SW480 (cell line): ENCODE measurements at places on chromosomes 4 and X.
A peak's percentile ranks its signal among the peaks of the same experiment; 100 is the strongest.

GRCh38 chrX:21509912-21510311 lies 135.7 kb downstream of the CNKSR2 start:
- DNase-seq = peak; percentile 2

- DNase-seq = no peak
These were observed 1139.7 kb downstream of the PCDH18 start for GRCh38 chr4:136392576-136392975.

- no peak for DNase-seq
These were observed 47.7 kb downstream of the RPS6KA3 start for GRCh38 chrX:20218836-20219505.

DNA sequence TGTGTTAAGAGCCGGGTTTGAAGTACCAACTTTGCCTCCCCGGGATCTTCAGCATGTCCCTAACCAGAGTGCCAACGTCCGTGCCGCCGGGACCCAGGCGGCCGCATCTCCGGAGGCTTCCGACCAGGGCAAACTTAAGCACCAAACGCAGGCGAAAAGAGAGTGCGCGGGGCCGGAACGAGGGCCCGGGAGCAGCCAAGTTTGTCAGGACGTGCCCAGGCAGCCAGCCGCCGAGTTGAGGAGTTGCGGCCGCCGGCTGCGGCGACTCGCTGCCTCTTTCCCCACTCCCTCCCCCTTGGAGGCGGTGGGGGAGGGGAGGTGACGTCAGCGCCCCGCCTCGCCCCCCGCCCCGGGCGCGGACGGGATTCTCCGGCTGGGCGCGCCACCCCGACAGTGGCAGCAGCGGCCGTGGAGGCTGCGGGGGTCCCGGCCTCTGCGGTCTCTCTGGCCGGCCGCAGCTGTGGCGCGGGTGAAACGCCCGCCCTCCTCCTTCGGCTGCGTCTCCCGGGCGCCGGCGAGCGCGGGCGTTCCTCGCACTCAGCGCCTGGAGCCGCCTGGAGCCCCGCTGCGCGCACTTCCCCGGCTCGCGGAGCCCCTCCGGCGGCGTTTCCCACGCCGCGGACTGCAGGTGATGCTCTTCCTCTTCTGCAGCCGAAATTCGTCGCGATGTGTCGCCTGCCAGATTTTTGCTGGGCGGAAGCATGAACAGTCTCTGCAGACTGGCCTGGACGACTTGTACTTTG lies 2.9 kb upstream of the FAT1 start:
- DNase-seq = peak; percentile 63

DNA sequence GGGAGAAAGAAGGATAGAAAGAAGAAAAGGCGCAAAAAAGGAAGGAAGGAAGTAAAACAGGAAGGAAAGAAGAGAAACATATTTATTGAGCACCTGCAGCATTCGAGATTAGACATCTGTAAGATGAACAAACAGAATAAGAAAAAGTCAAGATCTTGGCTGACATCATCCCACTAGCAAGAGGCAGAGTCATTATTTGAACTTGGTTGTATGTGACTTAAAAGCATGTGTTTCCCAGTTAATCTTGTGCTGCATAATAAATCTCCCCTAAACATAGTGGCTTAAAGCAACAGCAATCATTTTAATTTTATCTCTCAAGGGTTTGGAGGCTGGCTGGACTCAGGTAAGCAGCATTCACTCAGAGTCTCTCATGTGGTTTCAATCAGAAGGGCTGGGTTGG lies 38.5 kb upstream of the COX7B2 start:
- no peak for DNase-seq

- peak; percentile 14 for DNase-seq
These were observed 15.4 kb downstream of the LRP2BP start for GRCh38 chr4:185380320-185380719.

- no peak for DNase-seq
These were observed 111.2 kb upstream of the ZNF827 start for GRCh38 chr4:146049802-146050201.

- DNase-seq = no peak
These were observed 5.0 kb upstream of the UVSSA start for GRCh38 chr4:1342003-1342402.

- no peak for DNase-seq
These were observed 280.5 kb downstream of the FBXW7 start for GRCh38 chr4:152255437-152255836.

GRCh38 chr4:41256740-41257256 lies at the start of gene UCHL1:
Gene UCHL1 (plus strand): TSS chr4:41256928. CDS start chr4:41256977, 49 bp downstream.
- no peak for DNase-seq

DNA sequence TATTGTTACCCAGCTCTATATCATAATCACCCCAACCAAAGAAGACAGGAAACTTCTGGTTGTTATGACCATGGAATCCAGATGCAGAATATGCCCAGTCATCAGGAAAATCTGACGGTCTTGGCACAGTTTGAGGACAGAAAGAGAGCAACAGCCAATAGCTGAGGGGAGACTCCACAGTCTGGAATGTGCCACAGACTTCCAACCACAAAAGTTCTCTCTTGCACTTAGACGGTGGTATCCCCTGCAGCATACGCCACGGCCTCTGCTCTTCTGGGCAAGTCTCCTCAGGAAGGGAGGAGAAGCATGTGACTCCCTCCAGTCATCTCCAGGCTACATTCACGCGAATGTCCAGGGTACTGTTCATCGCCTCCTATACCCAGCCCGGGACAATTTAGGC lies 18.4 kb downstream of the ZNF827 start:
- DNase-seq = no peak

- DNase-seq = peak; percentile 41
These were observed 204.7 kb upstream of the S100G start for GRCh38 chrX:16445166-16445752.

DNA sequence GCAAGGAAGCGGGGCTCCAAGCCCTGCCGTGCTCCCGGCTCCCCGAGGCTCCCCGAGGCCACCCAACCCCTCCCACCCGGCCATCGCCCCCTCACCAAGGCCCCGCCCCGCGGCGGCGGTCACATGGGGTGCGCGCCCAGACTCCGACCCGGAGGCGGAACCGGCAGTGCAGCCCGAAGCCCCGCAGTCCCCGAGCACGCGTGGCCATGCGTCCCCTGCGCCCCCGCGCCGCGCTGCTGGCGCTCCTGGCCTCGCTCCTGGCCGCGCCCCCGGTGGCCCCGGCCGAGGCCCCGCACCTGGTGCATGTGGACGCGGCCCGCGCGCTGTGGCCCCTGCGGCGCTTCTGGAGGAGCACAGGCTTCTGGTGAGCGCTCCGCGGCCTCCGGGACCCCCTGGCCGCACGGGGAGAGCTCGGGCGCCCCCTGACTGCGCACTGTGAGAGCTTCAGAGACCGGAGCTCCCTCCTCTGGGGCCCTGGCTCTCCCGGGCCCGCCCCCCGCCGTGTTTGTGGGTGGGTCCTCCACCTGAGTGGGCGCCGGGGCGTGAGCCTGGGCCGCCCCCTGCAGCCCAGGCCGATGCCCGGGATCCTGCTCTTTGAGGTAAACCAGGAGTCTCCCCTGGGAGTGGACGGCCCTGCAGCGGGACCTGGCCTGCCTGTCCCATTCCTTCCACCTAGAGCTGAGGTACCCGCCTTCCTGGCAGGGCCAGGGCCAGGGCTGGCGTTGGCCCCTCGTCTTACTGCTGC lies at the start of gene IDUA:
IDUA (plus strand) TSS at position 166 of the 745 bp plus-strand sequence; CDS start at position 207, 41 bp downstream.
- DNase-seq = peak; percentile 77

DNA sequence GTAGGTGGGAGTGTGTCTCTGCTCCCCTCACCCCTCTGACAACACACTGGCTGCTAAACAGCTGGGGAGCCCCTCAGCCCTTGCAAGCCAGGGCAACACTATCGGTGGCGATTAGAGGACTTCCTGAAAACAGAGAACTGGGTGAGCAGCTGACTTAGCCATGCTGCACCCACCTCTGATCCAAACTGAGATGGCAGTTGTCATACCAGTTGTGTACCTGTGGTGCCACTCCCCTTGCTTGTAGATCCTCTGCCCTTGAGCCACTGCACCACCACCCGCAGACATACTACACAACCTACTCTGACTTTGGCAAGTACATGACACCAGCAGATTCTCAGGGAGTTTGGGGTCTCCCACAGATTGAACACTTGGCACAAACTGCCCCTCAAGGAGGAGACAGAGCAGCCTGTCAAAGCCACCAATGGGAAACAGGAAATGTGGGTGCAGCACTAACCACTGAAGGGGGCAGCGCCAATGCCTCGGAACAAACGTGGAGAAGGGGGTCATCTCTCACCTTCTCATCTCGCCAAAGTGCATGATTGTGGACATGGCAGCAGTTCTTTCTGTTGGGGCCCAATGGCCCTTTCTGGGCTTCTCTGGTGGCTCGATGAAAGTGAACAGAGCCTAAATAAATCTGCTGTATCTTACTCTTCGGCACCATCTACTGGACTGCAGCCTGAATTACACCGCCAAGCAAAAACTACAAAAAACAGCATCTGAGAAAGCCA lies 119.8 kb downstream of the NEK1 start:
- DNase-seq = peak; percentile 14

DNA sequence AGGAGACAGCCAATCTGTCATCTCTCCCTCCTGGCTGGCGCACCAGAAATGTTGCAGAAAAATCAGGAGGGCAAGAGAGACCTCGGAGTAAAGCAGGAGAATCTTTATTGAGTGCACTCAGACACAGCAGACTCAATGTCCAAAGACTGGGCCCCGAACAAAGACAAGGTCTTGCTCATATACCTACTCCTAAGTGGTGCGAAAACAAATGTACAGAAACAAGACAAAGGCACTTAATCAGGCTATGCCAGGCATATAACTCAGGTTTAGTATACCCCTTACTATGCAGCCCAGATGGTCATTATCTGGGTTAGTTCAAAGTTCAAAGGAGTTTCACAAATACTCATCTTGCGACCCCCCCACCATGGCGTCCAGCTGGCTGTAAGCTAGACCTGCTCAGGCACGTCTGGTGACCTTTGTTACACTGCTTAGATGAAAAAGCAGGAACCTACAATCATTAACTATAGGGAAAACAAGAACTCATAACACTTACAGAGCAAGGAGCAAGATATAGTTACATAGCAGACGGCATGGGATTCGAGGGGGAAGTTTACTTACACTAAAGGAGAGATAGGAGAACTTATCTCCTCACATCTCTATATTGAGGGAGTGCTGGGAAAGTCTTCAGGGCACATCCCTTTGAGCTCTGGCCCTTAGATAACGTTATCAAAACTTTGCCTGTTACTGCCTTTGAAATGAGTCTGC lies 27.5 kb downstream of the SULT1E1 start:
- DNase-seq = no peak
